Left ventricle myocardium inferior (tissue), 1 donor: ENCODE measurements at places on chromosomes 3 and 15.

- no peak for DNase-seq
Measured at GRCh38 chr15:88803241-88803919, at the start of gene ACAN. Gene ACAN, plus strand, starts transcription at chr15:88803436. Its CDS starts 32,771 bp downstream, at chr15:88836207.

DNA sequence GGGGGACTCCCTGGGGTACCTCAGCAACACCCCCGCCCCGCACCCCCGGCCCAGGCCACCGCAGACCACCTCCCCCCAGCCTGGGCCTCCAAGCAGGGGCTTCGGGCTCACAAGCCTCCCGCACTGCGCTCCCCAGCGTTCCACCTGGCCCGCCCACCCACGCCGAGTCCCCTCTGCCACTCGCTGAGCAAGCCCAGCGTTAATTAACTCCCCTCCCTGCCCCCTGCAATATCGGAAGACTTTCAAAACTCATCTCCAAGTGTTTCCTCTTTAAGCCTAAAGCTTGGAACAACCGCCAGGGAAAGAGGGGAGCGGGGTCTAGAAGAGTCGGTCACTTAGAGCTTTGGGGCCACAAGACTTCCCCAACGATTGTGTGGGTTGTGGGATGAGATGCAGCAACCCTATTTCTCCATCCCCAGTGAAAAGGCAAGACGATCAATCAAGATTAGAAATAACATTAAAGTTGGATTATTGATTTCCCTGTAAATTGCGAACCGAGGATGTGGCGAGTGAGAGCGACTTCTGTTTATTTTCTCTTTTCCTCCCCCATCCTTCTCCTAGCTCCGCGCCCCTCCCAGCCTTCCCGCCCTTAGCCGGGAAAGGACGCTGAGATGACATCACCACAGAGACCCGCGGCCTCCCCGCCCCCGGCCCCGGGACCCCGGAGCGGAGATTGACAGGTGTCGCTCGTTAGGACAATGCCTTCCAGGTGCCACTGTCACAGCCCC, 30.2 kb downstream of the NR2F2 start:
- no peak for DNase-seq

GRCh38 chr15:70535955-70536338, 227.4 kb downstream of the UACA start:
- DNase-seq: no peak

DNA sequence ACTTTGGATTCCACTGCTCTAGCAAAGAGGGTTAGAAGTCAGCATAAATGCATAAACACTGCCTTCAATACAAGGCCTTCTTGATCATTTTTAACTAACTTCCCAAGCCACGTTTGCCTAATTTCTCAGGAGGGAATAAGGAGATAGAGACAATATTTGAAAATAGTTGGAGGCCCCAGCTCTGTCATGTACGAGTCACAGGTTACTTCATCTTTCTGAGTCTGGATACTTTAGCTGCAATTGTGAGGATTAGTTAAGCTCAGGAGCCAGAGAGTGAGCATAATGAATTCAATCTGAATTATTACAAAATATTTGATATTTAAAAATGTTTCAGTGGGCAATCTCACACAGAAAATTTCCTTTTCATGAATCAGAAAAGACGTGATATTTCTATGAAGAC, 298.9 kb downstream of the SHOX2 start:
- no peak for DNase-seq

DNA sequence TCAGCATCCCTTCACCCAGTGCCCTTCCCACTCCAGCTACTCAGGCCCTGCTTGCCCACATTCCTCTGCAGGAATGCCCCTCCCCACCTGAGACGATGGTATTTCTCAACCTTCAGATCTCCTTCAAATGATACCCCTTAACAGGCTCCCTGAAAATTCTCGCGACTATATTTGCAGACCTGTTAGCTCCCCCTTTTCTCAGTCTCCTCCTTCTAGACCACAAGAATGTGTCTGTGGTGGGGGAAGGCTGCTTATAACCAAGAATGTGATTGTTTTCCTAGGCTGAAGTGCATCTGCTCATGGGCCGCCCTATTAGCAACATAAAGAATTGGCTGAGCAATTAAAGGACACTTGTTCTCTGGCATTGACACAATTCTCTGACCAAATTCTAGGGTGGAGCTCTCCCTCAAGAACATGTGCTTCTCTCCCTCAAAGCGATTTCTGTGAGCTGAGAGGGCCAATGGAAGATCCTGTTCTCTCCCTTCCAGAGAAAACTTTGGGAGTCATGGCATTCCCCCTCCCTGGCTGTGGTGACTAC, 19.1 kb upstream of the LIMD1 start:
- no peak for DNase-seq

- peak; percentile 47 for DNase-seq
Measured at GRCh38 chr3:190491533-190492054, 22.3 kb upstream of the IL1RAP start.

- no peak for DNase-seq
Measured at GRCh38 chr3:78496501-78496900, 1271.3 kb downstream of the ROBO1 start.

DNA sequence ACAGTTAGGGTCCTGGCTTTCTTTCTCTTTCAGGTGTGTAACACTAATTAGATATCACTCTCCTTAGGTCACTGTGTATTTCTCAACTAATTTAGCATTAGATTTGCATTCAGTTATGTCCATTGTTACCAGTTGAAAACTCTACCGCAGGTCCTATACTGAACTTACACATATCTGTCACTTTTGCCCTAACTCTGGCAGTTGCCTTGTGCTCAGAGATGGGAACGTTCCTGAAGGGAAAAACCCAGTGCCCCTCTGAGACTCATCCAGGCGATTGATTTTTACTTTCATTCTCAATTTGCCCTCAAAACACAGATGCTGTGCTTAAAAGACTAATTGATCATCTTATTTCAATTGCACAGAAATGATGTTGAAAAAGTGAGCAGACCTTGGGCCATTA, 249.1 kb downstream of the ALCAM start:
- no peak for DNase-seq

GRCh38 chr15:80496096-80496495, 91.9 kb downstream of the ARNT2 start:
- DNase-seq: no peak

- peak; percentile 62 for DNase-seq
Measured at GRCh38 chr3:188578576-188579363, 424.8 kb downstream of the LPP start.

- no peak for DNase-seq
Measured at GRCh38 chr15:63474810-63475316, 29.5 kb upstream of the USP3 start.

DNA sequence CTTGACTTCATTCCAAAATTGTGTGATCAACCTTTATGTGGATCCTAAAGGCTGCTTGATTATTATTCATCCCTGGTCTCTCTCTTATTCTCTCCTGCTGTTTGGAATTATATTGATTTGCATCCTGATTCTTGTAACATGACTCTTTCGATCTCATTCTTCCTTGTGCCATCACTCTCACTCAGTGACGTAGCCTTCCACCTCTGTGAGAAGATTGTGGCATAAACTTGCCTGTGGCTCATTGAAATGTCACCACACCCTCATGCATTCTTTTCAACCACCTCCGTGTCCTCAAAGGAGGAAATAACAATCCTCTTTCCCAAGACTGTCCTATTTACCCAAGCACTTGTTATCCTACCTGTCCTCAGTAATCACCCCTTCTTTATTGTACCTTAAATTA, 41.3 kb upstream of the GCNT3 start:
- no peak for DNase-seq

- DNase-seq: no peak
Measured at GRCh38 chr3:111955876-111956275, 22.9 kb upstream of the ABHD10 start.
